Kidney epithelial cell (primary cell): ENCODE measurements at places on chromosomes 11 and 22. TPM values are rescaled to one million over a fixed set of nuclear protein-coding genes. Genes with fewer than 3 reads are reported as not detected.

The HBE1 gene
- total RNA-seq, result not detected in 2 replicates

DNA sequence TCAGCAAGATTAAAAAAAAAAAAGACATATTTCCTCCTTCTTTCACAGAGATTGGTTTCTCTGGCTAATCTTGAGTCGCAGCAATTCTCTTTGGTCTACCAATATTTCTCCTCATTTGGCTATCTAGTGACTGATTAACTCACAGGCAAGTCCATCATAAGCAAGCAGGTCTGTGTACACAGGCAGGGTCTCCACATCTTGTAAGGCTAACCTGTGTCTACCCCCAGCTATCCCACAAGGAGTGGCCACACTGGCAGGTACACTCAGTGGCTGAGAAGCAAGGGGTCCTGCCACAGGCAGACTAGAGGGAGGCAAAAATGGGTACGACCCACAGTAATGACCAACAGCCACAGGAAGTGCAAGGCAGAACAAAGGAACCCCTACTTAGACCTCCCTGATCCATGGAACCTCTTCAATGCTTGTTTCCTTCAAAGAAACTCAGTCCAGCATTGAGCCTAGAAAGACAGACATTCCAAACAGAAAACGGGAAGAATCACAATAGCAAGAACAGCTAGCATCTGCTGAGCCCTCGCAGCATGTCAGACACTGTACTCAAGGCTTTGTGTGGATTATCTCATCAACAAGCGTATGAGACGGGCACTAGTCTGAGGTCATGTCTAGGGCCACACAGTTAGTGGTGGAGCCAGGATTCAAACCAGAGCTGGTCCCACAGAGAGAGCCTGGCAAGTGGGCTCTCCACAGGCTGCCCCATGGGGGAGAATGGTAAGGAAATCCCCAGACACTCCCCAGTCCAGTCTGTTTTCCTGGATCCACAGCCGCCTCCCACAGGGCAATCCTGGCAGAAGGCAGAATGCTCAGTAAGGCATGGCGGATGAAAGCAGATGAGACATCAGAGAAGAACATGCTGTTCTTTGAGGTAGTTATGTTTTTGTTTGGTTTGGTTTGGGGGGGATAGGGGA, 34.3 kb downstream of the PLEKHA7 start:
- DNase-seq, result no peak

DNA sequence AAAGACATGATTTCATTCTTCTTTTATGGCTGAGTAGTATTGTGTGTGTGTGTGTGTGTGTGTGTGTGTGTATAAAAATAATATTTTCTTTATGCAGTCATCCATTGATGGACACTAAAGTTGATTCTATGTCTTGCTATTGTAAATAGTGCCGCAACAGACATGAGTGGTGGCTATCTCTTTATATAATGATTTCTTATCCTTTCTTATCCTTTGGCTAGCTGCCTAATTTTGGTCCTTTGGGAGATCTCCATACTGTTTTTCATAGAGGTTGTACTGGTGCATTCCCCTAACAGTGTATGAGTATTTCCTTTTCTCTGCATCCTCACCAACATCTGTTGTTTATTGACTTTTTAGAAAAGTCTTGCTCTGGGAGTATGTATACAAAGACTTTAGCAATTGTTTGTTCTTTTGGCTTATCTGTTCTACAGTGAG, 107.0 kb downstream of the STIM1 start:
- DNase-seq, result no peak

DNA sequence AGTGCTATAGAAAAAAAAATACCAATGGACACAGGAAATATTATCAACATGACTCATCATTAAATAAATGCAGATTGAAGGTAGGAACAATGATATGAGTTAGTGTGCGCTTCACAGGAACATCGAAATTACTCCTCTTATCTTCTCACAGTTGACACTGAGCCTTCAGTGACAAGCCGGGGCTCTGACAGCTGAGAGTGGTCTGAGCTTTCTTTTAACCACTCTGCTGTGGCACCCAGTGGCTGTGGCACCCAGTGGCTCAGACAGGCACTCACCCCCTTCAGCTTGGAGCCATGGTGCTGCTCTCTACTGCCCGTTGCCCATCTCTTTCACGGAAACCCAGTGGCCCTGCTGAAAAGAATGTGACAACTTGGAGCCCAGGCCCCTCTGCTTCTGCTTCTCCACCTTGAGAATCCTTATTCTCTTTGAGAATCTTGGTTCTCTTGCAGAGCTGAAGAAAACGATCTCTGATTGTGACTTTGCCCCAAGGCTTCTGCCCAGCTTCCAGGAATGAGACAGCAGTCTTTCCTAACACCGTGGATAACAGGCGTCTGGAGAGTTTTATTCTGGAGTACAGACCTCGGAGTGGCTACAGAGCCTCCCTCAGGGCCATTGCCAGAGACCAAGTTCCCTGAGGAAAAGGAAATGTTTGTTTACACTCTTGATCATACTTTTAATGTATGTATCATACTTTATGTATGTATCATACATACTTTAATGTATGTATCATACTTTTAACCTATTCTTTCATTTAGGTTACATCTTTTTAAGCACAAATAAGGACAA, 37.1 kb upstream of the OR8B8 start:
- no peak for DNase-seq

DNA sequence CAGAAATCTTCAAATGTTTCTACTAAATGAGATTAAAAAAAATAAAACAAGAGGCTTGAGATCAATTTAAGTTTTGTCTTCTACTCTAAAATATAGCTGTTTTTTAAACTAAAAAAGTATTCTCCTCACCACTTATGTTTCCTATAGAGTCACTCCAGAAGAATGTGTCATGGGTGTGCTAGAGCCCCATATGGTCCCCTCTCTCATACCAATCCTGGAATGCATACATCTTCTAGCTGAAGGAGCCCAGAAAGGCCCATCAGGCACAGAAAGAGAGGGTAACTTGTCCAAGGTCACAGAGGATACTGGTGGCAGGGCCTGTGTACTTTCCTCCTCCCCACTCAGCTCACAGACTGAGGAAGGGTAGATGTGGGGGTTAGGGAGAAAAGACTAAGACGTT, 34.4 kb downstream of the RELT start:
- no peak for DNase-seq

The GGTLC3 gene
- not detected in 2 replicates for total RNA-seq

DNA sequence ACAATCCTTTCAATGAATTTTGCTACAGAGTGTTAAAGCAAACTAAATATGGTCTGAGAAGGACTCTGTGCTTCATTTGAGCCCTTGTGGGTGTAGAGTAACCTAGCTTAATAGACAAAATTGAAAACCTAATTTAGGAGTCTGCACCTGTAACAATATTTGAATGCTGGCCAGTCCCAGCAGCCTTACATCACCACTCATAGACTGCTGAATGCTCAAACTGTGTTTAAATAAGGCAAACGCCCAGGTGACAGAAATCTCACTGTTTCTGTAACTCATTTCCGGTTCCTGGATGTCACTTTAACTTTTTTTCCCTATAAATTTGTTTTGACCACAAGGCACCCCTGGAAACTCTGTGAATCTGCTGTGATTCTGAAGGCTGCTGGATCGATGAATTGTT, 45.5 kb upstream of the GLYATL1B start:
- DNase-seq, result no peak

- DNase-seq, result no peak
Measured at GRCh38 chr22:26174280-26174679, 5.0 kb downstream of the SEZ6L start.

- no peak for DNase-seq
Measured at GRCh38 chr11:109697140-109697843, 275.3 kb downstream of the C11orf87 start.

DNA sequence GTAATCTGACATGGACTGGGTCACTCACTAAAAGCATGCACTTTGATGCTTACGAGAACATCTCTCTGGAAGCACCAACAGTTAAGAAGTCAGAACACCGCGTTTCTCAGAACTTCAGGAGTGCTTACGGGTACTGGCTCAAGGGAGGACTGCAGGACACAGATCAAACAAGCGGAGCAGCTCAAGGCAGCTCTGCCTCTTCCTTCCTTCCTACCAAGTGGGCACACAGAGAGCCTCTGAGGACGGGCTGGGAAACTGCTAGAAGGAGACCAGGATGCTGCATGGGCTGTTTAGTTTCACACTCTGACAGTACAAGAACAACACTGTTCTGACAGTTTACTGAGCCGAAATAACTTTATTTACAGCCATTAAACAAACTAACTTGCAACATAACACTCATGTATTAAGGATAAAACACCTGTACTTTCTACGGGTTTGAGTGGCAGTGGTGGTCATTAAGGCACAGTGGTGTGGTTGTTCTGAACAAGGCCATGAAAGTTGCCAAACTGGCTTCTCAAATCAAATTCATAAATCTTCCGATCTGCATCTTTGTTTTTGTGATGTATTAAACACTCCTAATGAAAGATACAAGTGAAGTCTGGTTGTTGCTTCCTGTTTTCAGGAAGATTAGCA, 37.5 kb downstream of the ARFGAP3 start:
- no peak for DNase-seq

- no peak for DNase-seq
Measured at GRCh38 chr22:44443641-44444235, 54.3 kb downstream of the RTL6 start.

- DNase-seq, result no peak
Measured at GRCh38 chr11:32069361-32070058, 21.4 kb upstream of the RCN1 start.

GRCh38 chr11:17408026-17408425, 19.6 kb upstream of the KCNJ11 start:
- DNase-seq, result no peak

The MGAT3 gene
- 1.8 and 4.1 TPM in 2 replicates for total RNA-seq

DNA sequence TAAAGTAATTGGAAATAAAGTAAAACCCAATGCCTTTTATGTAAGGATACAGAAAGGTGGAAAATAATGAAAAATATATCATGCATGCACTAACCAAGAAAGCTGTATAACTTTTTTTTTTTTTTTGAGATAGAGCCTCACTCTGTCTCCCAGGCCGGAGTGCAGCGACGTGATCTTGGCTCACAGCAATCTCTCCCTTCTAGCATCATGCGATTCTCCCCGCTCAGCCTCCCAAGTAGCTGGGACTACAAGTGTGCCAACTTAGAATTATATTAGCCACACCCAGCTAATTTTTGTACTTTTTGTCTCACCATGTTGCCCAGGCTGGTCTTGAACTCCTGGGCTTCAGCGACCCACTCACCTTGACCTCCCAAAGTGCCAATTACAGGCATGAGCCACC, 4.5 kb downstream of the GGT5 start:
- no peak for DNase-seq

- no peak for DNase-seq
Measured at GRCh38 chr11:122186439-122187080, 70.5 kb upstream of the BLID start.

The GVQW3 gene
- 1.1 and 1.6 TPM in 2 replicates for total RNA-seq

The B4GALNT4 gene
- 24.2 and 31.6 TPM in 2 replicates for total RNA-seq

DNA sequence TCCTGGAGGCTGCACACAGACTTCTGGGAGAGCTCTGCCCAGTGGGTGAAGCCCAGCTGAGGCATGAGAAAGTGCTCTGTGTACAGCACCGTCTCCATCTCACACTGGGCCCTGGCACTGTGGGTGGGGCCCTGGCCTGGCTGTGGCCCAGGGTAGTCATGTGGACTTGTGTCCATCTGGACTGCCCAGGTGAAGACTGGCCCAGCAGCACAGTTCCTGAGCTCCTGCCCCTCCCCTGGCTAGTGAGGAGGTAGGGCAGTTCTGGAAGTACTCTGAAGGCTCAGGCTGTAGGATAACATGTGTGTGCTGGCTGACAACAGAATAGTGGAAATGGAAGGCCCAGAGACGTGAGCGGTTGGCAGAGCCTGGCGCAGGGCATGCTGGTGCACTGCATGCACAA, 35.4 kb downstream of the RSPH14 start:
- no peak for DNase-seq

DNA sequence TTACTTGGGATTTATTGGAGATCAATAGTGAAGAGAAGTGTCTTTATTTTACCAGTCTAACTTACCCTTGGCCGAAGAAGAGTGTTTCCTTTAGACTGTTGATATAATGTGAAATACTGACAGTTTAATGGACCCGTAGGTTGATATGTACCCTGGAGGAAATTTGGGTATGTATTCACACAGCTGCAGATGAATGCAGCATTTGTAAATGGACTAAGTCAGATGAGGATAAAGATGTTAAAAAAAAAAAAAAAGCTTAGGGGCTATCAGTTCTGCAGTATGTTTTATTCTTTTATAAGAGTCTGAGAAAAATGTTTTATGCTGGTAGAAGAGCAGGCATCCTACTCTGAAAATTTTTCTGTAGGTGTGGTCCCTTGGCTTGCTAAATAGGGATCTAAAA, 2.7 kb downstream of the REXO2 start:
- no peak for DNase-seq

DNA sequence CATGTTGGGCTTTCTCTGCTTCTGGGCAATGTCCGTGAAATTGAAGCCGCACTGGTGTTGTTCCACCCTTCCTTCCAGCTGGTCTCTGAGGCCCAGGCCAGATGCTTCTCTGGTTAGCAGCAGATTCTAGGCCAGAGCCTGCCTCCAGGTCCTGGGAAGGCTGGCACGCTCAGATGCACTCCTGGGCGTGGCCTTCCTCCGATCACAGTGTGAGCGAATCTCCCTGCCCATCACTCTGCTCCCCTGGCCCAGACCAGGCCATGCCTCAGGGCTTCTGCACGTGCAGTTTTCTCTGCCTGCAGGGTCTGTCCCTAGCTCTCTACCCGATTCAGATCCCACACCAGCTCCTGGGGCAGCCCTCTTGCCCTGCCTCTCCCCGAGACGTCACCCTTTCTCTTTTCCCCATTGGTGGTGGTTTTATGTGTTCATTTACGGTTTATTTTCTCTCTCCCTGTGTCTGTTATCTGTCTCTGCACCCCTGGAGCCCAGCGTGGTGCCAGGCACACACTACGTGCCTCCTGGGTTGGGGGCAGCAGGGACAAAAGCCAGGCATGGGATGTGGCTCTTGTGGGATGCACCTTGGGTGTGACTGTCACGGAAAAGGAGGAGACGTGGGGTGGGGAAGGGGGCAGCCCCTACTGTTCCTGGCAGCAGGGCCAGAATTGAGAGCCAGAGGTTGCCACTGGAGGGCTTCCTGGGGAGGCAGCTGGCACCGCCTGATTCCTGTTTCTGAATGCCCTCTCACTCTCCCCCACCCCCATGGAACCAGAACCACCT, 66.0 kb downstream of the KCNQ1 start:
- DNase-seq, result no peak

The CRYBA4 gene
- not detected in 2 replicates for total RNA-seq

DNA sequence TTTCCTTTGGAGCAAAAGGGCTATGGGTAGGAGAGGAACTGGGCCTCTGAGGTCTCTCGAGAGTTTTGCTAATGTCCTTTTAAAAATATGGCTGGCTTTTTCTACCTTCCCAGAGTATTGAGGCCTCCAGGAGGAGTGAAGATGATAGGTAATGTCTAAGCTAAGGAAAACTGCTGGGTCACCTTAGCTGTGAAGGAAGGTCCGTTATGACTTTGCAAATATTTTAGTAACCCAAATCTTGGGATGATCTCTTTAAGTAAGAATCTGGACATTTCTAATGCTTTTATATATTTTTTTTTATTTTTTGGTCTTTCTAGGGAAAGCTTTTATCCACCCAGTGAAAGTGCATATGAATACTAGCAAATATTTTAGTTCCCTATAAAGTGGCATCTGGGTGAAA, 60.9 kb upstream of the SYN3 start:
- no peak for DNase-seq
